AG04450 (cell line): ENCODE measurements at places on chromosomes 3 and 15. TPM values are rescaled to one million over a fixed set of nuclear protein-coding genes. Genes with fewer than 3 reads are reported as not detected.

GRCh38 chr3:179981646-179982045 lies 55.1 kb downstream of the PEX5L start:
- no peak for DNase-seq

DNA sequence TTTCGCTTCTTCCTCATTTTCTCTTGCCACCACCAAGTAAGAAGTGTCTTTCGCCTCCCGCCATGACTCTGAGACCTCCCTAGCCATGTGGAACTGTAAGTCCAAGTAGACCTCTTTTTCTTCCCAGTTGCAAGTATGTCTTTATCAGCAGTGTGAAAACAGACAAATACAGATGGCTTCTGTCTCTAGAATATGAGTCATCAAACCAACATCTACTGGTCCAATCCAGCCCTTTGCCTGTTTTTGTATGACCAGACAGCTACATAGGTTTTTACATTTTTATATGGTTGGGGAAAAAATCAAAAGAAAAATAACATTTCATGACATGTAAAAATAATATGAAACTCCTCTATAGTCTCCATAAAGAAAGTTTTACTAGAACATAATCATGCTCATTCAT lies 118.7 kb upstream of the PTPRG start:
- no peak for DNase-seq

- DNase-seq: no peak
These were observed 160.2 kb downstream of the FOXP1 start for GRCh38 chr3:71423151-71423906.

DNA sequence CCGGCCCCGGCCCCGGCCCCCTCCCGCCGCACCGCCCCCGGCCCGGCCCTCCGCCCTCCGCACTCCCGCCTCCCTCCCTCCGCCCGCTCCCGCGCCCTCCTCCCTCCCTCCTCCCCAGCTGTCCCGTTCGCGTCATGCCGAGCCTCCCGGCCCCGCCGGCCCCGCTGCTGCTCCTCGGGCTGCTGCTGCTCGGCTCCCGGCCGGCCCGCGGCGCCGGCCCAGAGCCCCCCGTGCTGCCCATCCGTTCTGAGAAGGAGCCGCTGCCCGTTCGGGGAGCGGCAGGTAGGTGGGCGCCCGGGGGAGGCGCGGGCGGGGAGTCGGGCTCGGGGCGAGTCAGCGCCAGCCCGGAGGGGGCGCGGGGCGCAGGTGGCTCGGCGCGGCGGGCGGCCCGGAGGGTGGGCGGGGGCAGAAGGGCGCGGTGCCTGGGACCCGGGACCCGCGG lies 352 bp downstream of the CHRD start:
- DNase-seq: no peak

The CTXN2 gene
- polyA plus RNA-seq: not detected in 2 replicates

The IRAK2 gene
- 7.6 and 8.9 TPM in 2 replicates for polyA plus RNA-seq

The SPINT1 gene
- 0.87 and 0.94 TPM in 2 replicates for polyA plus RNA-seq

The TRIM59 gene
- 10.9 and 15.3 TPM in 2 replicates for polyA plus RNA-seq
